ENCODE measurements at places on chromosomes 7 and 10.

DNA sequence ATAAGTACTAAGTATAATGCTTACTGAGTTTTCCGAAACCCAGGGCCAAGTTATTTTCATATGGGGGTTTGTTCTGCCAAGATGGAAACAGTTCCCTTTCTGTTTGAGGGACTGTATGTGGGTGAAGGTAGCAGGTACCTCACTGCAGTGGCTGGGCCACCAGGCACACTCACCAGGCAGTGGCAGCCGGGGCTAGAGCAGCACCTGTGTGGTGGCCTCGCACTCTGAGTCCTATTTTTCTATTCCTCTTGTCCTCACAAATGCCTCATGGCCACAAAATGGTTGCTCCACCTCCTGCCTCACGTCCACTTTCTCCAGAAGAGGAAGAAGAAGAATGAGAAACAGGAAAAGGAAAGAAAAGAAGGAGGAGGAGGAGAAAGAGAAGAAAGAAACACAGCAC, 167.3 kb upstream of the SHH start:
- no peak for DNase-seq

DNA sequence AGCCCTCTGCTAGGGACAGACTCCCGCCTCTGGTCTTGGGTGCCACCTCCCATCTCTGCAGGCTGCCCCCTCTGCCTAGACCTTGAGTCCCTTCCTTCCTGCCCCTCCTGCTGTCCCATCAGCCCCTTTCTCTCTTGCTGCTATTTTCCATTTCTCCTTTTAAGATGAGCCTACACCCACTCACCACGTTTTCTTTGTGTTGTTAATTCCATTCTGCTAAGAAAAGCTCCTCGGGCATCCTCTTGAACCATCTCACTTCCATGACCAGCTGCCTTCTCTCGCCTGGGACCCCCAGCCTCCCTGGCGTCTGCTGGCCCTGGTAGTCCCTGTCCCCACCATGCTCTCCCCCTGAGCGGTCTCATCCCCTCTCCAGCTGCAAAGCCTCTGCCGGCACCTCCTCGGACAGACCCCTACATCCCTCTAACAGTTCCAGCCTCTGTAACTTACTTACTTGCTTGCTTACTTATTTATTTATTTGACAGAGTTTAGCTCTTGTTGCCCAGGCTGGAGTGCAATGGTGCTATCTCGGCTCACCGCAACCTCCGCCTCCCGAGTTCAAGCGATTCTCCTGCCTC, 95.8 kb upstream of the SH2B2 start:
- DNase-seq: no peak

DNA sequence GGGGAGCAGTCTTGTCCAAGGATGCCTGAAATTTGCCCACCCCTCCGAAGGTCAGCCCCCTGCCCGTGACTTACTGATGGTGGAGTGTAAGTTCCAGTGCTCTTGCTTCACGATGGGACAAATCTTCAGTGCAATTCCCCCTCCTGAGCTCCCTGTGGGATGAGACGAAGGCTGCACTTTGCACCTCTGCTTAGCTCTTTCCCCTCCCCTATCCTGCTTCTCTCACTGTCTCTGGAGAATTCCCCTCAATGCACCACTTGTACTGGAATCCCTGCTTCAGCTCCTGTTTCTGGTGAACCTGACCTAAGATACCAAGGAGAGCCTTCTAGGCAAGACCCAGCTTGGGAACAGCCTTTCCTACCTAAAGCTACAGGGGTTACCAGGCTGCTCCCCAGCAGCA, 122.9 kb upstream of the ZMIZ1 start:
- no peak for DNase-seq

DNA sequence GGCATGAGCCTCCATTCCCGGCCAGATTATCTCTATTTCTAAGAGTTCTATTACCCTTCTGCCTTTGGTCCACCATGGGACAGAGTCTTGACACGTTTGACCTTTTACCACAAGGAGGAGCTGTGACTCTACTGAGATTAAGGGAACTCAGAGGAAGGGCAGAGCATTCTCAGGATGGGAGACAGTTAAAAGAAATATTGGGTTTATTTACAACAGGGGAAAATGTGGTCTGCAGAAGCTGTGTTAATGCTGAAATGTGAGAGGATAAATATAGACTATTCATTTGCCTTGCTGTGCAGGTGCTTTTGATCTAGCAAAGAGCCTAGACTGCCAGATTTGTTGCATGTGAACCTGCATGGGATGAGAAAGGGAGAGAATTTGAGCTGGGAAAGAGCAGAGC, 45.8 kb upstream of the PRSS58 start:
- no peak for DNase-seq

DNA sequence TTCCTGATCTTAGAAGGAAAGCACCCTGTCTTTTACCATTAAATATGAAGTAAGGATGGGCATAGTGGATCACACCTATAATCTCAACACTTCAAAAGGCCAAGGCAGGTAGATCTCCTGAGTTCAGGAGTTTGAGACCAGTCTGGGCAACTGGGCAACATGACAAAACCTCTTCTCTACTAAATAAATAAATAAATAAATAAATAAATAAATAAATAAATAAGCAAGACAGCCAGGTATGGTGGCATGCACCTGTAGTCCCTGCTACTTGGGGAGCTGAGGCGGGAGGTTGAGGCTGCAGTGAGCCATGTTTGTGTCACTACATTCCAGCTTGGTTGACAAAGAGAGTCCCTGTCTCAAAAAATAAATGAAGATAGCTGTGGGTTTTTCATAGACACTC, 313.1 kb downstream of the RPS24 start:
- no peak for DNase-seq

DNA sequence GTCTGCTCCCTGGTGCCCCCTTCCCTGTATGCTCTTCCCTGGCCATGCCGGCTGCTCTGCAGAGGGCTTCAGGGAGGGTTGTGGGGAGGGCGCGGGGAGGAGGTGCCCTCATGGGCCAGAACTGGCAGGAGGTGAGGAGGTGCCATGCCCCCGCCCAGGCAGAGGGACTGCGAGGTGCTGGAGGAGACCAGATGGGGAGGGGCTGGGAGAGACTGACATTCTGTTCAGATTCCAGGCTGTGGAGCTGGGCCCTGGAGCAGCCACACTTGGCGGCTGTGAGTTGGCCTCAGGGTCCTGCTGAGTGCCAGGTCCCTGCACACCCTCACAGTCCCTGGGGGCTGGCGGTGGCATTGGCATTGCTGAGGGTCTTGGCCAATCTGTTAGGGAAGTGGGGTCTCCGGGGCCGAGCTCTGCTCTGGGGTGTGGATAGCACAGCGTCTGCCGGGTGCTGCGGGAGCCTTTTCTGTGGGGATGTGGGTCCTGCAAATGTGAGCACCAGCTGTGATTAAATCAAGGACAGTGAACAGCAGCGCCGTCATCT, 25.4 kb downstream of the INPP5A start:
- no peak for DNase-seq

DNA sequence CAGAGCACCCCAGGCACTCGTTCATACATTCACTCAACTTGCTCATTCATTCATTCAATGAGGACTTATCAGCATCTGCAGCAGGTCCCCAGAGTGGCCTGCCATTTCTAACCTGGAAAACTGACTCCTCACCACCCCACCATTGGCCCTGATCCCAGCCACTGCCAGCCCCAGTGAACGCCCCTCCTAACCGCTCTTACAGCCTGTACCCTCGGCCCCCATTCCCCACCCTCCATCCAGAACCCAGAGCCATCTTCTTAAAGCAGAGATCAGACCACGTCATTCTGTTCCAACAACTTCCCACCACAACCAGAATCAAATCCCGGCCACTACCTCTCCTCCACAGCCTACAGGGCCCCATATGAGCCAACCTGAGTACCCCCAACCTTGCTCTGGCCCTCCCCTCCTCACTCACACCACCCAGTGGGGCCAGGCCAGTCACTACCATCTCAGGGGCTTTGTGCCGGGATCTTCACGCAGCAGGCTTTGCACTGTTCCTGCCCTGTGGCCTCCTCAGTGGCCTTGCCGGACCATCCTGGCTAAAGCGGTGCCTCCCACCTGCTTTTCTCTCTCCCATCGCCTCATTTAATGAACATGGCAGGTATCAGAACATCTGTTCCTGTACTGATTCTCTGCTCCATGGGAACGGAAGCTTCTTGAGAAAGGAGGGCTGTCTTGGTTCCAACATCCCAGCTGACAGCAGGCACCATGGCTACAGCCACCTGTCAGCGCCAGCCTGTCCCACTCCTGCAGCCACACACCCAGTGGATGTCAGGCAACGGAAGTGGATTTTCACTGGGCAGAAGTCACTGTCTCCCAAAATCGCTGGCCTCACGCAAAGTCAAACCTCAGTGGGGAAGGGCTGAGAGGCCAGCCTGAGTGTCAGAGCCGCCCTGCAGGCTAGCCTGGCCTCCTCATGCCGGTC, 45.4 kb downstream of the FAM53B start:
- DNase-seq: no peak

- DNase-seq: no peak
Measured at GRCh38 chr10:131662851-131663250, 238.0 kb upstream of the PPP2R2D start.

DNA sequence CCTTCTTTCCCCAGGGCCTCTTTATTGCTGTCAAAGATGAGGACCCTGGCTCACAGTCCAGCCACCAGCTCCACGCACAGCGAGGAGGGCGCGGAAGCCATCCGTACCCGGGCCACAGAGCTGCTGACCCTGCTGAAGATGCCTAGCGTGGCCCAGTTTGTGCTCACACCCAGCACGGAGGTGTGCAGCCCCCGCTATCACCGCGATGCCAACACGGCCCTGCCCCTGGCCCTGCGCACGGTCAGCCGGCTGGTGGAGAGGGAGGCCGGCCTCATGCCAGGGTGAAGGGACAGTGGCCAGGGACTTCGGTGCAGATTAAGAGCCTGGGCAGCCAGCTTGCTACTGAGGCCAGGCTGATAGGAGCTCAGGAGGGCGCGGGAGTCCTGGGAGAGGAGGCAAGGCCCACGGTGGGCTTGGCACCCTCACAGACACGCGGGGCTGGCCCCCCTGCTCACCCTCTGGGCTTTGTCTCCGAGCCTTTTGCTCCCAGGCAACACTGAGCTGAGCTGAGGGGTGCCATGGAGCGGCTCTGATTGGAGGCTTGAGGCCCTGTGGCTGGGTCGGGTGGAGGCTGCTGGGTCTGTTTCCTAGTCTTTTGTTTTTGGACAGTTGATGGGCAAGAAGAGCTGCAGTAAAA, 15.8 kb downstream of the AP5Z1 start:
- DNase-seq: no peak

DNA sequence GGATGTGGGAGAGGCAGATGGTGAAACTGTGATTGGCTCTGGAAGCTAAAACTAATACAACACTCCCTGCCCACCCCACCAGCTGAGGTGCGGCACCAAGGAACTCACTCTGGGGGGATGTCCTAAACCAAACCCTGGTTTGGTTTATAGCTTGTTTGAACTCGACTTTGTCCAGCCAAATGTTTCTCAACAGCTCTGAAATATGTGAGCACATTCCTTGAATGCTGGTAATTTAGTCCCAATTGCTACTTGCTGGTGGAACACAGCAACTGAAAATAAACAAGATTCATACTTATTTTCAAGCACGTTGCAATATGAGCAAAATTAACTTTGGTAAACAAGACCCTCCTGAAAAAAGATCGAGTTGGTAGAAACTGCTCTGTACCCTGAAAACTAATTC, 39.7 kb upstream of the CARD11 start:
- no peak for DNase-seq

GRCh38 chr10:126576336-126576735, 94.2 kb downstream of the C10orf90 start:
- no peak for DNase-seq

DNA sequence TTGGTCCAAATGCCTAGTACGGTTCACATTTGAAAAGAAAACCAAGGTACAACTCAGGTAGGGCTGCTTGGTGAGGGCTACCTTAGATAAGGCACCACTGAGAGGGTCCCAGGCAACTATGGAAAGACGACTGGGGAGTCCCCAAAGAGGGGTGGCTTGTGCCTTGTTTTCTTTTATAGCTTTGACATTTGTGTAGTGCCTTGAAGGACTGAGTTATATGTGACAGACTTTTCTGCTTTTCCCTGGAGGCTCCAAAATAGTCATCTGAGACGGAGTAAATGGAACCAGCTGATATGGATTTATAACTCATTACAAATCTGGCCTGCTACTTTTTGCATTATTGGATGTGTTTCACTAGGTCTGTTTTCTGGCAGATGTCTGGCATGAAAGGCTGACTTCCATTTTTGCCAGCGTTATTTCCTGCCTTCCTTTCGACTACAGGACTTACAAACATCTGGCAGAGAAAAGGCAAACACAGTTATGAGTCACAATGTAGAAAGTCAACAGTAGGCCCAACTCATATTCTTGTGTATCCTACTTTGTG, 88.2 kb upstream of the IMMP2L start:
- DNase-seq: no peak

GRCh38 chr10:127148066-127148932, 48.1 kb downstream of the INSYN2A start:
- DNase-seq: no peak

Data from amygdala (tissue), 56 donors.